ENCODE measurements at places on chromosomes 2 and 18. TPM values are rescaled to one million over a fixed set of nuclear protein-coding genes. Genes with fewer than 3 reads are reported as not detected.

Gene SERPINB13
- total RNA-seq: not detected

Gene ATP5F1A
- 912 TPM for total RNA-seq

Gene COL4A3
- 0.39 TPM for total RNA-seq

Gene SPP2
- total RNA-seq: not detected

Gene TET3
- total RNA-seq: 13.0 TPM

All from placental epithelial cell (primary cell).